Effector memory CD8-positive, alpha-beta T cell (primary cell): ENCODE measurements at places on chromosomes 1 and 21.

GRCh38 chr1:113931451-113931851, 2.3 kb downstream of the HIPK1 start:
- peak overlapping the region; percentile 92 for H3K4me3 ChIP-seq
- H3K27ac ChIP-seq, result peak overlapping the region; percentile 100
- no peaks in the 10 kb centered on the region for H3K27me3 ChIP-seq
- H3K36me3 ChIP-seq, result peaks cover 78% of the 10 kb centered on the region
- DNase-seq, result no peak

DNA sequence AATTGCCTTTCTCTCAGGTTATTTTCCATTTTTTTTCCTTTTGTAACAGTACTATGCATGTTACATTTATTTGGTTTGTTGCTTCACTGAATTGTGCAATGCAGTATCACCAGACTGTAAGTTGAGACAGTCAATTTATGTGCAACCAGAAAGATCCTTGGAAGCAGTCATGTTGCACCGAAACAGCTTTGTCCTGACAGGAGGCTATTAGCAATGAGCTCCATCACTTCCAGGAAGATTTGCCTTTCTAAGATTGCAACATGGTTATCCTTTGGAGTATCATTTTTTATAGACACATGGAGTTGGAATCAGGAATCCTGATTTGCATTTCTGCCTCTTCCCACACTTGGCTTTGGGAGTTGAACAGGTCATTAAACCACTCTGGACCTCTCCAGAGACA, 84.5 kb upstream of the ST6GALNAC5 start:
- no peaks in the 10 kb centered on the region for H3K27me3 ChIP-seq
- no peak overlapping the region for H3K27ac ChIP-seq
- H3K4me1 ChIP-seq, result no peaks in the 10 kb centered on the region

DNA sequence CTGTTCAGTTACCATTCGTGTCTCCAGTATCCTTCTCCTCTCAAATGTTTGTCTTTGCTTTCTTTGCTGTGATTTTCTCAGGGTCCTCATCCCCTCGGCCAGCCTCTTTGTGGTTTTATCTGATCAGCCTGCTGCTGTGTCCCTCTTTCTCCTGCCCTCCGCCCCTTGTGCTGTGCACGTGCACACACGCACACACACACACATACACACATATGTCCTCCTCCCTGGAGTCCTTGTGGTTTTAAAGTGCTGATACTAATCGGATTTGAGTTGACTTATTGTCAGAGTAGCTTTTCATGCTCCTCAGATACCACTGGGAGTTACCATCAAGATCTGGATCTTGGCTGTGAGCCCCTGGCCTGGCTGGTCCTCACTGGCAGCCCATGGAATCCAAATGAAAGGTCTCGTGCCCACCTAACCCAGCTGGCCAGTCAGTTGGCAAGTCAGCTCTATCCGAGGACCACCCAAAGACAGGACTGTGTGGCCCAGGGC, 34.1 kb downstream of the QSOX1 start:
- no peaks in the 10 kb centered on the region for H3K27me3 ChIP-seq
- H3K4me1 ChIP-seq, result peaks cover 34% of the 10 kb centered on the region
- no peak for DNase-seq
- no peak overlapping the region for H3K27ac ChIP-seq
- no peak overlapping the region for H3K4me3 ChIP-seq
- peaks cover 12% of the 10 kb centered on the region for H3K36me3 ChIP-seq

GRCh38 chr1:230260831-230261230, 165.3 kb downstream of the PGBD5 start:
- H3K27me3 ChIP-seq, result no peaks in the 10 kb centered on the region
- H3K4me3 ChIP-seq, result no peak overlapping the region
- H3K4me1 ChIP-seq, result no peaks in the 10 kb centered on the region

- H3K4me1 ChIP-seq, result peaks cover 15% of the 10 kb centered on the region
- H3K4me3 ChIP-seq, result peak overlapping the region; percentile 80
- peaks cover 2% of the 10 kb centered on the region for H3K36me3 ChIP-seq
Observed at GRCh38 chr1:245155272-245156040, 671 bp downstream of the KIF26B start.

DNA sequence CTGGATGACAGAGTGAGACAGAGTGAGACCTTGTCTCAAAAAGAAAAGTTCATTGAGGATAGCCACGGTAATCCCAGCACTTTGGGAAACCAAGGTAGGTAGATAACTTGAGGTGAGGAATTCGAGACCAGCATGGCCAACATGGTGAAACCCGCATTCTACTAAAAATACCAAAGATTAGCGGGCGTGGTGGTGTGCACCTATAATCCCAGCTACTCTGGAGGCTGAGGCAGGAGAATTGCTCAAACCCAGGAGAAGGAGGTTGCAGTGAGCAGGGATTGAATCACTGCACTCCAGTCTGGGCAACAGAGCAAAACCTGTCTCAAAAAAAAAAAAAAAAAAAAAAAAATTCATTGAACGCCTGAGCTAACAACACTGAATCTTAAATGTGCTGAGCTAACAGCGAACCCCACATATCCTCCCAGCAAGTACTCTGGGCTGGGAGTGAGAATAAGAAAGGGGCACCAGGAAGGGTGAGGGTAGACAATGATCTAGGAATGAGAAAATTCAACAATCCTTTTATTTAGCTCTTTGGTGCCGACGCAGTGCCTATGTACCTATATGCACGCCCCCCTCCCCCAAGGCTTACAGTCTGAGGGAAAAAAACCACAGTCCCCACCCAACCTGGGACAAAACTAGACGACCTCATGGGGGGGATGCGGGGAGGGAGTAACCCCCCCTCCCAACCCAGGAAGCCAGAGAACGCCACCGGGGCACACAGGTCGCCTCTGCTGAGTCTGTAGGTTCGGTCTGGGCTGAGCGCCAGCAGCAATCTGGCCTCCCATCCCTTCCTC, 1.4 kb upstream of the CACNA1S start:
- peak overlapping the region; percentile 84 for H3K27ac ChIP-seq
- peak overlapping the region; percentile 92 for H3K4me3 ChIP-seq
- H3K27me3 ChIP-seq, result no peaks in the 10 kb centered on the region
- H3K36me3 ChIP-seq, result peaks cover 9% of the 10 kb centered on the region
- DNase-seq, result no peak

GRCh38 chr21:18384771-18385170, 18.8 kb downstream of the TMPRSS15 start:
- H3K27ac ChIP-seq, result no peak overlapping the region
- no peak overlapping the region for H3K4me3 ChIP-seq
- no peaks in the 10 kb centered on the region for H3K36me3 ChIP-seq
- H3K27me3 ChIP-seq, result no peaks in the 10 kb centered on the region

DNA sequence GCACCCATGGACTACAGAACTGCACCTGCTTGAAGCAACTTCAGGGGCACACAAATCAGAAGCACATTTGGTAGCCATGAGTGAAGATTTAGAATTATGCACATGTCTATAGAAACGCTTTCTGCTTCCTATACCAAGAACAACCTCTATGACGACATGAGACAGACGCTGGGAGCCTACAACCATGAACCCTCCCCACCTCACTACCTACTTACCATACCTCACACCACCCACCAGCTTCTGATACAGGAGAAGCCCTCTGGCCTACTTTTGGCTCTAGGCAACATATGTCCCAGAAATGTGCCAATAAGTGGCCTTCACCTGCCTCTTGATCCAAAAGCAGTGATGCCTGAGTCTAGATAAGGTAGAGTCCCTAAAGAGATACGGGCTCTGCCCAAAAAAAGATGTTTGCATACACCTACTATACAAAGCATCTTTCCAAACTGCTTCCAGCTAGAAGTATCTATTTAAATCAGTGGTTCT, 58.5 kb downstream of the SLC45A1 start:
- H3K27me3 ChIP-seq, result no peaks in the 10 kb centered on the region
- H3K27ac ChIP-seq, result peak overlapping the region; percentile 76
- H3K4me3 ChIP-seq, result no peak overlapping the region
- peaks cover 17% of the 10 kb centered on the region for H3K36me3 ChIP-seq
- DNase-seq, result no peak
- H3K4me1 ChIP-seq, result peaks cover 51% of the 10 kb centered on the region

GRCh38 chr1:230498704-230499103, 72.6 kb upstream of the PGBD5 start:
- H3K27ac ChIP-seq, result no peak overlapping the region
- no peaks in the 10 kb centered on the region for H3K36me3 ChIP-seq
- DNase-seq, result no peak
- peaks cover 37% of the 10 kb centered on the region for H3K27me3 ChIP-seq
- no peaks in the 10 kb centered on the region for H3K4me1 ChIP-seq
- no peak overlapping the region for H3K4me3 ChIP-seq

GRCh38 chr21:38958940-38959691, 153.4 kb downstream of the ETS2 start:
- DNase-seq, result no peak
- no peaks in the 10 kb centered on the region for H3K36me3 ChIP-seq
- no peaks in the 10 kb centered on the region for H3K4me1 ChIP-seq
- H3K27me3 ChIP-seq, result peaks cover 32% of the 10 kb centered on the region
- H3K27ac ChIP-seq, result no peak overlapping the region

- DNase-seq, result no peak
- H3K27ac ChIP-seq, result no peak overlapping the region
- H3K36me3 ChIP-seq, result no peaks in the 10 kb centered on the region
- peaks cover 4% of the 10 kb centered on the region for H3K4me1 ChIP-seq
- no peak overlapping the region for H3K4me3 ChIP-seq
- peaks cover 37% of the 10 kb centered on the region for H3K27me3 ChIP-seq
Observed at GRCh38 chr1:230308039-230308438, 118.1 kb downstream of the PGBD5 start.

GRCh38 chr1:113401728-113402127, 11.4 kb downstream of the MAGI3 start:
- DNase-seq, result no peak
- peaks cover 39% of the 10 kb centered on the region for H3K27me3 ChIP-seq
- H3K4me1 ChIP-seq, result peaks cover 3% of the 10 kb centered on the region
- no peak overlapping the region for H3K27ac ChIP-seq
- no peaks in the 10 kb centered on the region for H3K36me3 ChIP-seq

DNA sequence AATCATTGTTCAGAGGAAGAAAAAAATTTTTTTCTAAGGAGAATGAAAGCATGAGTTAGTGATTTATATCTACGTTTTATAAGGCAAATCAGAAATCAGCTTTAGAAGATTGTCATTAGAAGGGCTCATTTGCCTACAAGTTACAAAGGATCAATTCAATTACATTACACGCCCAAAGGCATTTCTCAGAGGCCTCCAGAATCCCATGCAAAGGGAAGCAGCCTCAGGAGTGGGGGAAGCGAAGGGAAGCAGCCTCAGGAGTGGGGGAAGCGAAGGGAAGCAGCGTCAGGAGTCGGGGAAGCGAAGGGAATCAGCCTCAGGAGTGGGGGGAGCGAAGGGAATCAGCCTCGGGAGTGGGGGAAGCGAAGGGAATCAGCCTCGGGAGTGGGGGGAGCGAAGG, 206.2 kb downstream of the GREM2 start:
- DNase-seq, result no peak
- H3K4me3 ChIP-seq, result no peak overlapping the region

- H3K36me3 ChIP-seq, result no peaks in the 10 kb centered on the region
- H3K27me3 ChIP-seq, result peaks cover 16% of the 10 kb centered on the region
- no peak for DNase-seq
- no peak overlapping the region for H3K4me3 ChIP-seq
Observed at GRCh38 chr1:233598891-233599541, 14.9 kb upstream of the KCNK1 start.

GRCh38 chr1:224675590-224675989, 59.5 kb downstream of the CNIH3 start:
- H3K27ac ChIP-seq, result no peak overlapping the region
- no peak overlapping the region for H3K4me3 ChIP-seq
- H3K27me3 ChIP-seq, result peaks cover 23% of the 10 kb centered on the region

GRCh38 chr1:211133393-211133835, 534 bp downstream of the KCNH1 start:
- peaks cover 4% of the 10 kb centered on the region for H3K4me1 ChIP-seq
- no peaks in the 10 kb centered on the region for H3K36me3 ChIP-seq

DNA sequence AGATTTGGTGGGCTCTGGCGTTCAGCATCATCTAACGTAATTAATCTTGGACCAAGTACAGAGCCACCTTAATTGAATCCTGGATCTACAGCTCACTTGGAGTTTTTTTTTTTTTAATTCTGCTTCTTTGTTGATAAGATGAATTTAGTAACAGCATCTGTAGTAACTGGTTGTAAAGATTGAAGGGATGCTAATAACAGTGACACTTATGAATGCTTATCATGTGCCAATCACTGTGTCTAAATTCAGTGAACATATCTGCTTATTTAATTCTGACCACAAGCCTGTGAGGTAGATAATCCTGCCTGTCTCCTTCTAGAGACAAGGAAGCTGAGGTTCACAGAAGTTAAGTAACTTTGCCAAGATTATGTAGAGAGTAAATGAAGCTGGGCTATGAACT, 408.0 kb downstream of the RWDD3 start:
- H3K4me1 ChIP-seq, result no peaks in the 10 kb centered on the region
- no peaks in the 10 kb centered on the region for H3K27me3 ChIP-seq
- no peak overlapping the region for H3K27ac ChIP-seq
- H3K4me3 ChIP-seq, result no peak overlapping the region
- DNase-seq, result no peak

DNA sequence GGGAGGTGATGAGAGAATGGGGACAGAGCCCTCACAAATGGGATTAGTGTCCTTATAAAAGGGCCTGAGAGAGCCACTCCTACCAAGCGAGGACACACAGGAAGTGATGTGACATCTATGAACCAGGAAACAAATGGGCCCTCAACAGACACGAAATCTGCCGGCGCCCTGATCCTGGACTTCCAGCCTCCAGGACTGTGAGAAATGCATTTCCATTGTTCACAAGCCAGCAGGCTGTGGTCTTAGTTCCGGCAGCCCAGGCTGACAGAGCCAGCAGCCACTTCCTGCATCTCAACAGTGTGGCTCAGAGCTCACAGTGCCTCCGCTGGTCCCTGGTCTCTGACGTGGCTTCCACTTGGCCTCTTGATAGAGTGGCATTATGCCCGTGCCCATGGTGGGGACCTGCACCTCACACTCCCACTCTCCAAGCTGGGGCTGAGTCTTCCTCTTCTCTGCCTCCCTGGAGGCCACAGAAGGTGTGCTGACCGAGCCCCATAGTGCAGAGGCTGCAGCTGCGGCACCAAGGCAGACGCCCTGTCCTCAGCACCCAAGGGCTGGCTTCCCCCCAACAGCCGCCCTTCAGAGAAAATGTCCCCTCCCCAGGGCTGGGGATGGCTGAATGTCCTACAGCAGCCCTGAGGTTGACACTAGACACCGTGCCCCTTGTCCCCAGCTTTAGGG, 44.9 kb downstream of the ACOT7 start:
- H3K4me1 ChIP-seq, result peaks cover 22% of the 10 kb centered on the region
- H3K4me3 ChIP-seq, result peak overlapping the region; percentile 76
- H3K27ac ChIP-seq, result peak overlapping the region; percentile 92
- peak; percentile 56 for DNase-seq
